ENCODE measurements at places on chromosomes 12 and 14.

GRCh38 chr14:68283378-68284123 is 464.0 kb downstream of the RAD51B start:
- DNase-seq = no peak

GRCh38 chr12:71565535-71565934 is 98.1 kb downstream of the ZFC3H1 start:
- no peak for DNase-seq

DNA sequence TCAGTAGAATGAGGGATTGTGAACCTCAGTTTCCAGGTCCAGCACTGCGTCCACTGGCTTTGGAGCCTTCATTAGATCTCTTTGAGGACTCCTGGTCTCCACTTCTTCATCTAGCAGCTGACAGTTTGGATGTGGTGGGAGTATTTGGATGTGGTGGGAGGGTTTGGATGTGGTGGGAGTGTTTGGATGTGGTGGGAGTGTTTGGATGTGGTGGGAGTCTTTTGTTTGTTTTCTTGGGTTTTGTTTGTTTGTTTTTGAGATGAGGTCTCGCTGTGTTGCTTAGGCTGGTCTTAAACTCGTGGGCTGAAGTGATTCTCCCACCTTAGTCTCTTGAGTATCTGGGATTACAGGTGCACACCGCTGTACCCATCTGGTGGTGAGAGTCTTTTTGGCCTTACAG is 64.7 kb downstream of the IFT43 start:
- no peak for DNase-seq

DNA sequence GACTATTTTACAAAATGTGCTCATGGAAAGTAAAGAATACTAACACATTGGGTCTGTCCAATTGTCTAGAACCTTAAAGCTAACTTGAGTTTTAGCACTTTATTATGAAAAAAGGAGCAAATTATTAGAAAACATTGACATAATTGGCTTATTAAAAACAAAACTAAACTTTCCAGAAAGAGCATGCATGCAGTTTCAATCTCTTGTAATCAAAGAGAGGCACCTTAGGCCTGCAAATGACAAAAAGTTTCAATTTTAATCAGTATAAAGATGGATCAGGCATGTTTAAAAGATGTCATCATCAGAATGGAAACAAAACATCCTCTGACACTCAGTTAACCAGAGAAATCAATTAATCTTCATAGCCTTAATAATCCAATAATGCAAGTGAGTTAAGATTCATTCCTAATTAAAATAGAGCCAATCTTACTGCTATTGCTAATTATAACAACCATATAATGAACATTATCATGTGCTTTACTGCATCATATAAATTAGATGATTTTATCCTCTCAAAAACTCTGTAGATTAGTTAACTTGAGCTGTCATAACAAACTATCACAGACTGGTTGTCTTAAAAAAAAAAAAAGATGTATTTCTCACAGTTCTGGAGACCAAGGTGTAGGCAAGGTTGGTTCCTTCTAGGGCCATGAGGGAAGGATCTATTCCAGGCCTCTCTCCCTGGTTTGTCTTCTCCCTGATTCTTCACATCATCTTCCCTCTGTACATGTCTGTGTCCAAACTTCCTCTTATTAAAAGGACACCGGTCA is 131.4 kb downstream of the RPAP3 start:
- no peak for DNase-seq

DNA sequence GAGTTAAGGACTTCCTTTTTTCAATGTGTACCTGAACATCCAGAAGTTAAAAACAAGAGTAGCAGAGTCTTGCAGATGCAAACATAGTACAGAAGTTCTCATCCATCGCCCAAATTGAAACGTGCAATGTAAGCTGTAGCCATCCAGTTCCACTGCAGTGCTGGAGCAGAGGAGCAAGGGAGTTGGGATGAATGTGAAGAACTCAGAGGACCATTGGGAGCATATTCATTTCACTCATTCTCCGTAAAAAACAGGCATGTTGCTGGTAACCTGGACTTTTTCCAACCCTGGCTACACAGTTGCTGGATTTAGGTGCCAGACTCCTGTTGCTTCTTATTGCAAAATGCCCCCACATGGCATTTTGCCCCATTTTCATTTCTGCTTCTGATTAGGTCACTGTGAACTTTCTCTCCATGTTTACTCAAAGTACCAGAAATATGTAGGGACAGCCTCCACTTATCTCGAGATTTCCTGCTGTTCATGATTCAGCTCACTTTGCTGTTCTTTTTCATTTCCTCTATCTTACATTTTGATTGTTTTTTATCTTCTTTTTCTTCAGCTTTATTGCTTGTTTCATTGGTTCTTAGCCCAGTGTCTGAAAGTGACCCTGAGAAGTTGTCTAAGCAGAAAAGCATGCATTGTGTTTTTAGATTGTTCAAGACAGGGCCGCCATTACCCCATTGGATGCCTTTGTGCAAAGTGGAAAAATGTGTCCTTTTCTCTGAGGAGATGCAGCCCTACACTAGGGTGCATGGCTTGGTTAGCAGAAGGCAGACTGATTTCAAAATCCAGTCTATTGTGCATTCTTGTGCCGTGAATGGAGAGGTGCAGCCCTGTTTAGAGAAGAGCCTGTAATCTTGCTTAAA is 109.0 kb upstream of the AMIGO2 start:
- DNase-seq = no peak

- peak; percentile 76 for DNase-seq
Measured at GRCh38 chr14:64234877-64235651, 59.1 kb downstream of the ESR2 start.

DNA sequence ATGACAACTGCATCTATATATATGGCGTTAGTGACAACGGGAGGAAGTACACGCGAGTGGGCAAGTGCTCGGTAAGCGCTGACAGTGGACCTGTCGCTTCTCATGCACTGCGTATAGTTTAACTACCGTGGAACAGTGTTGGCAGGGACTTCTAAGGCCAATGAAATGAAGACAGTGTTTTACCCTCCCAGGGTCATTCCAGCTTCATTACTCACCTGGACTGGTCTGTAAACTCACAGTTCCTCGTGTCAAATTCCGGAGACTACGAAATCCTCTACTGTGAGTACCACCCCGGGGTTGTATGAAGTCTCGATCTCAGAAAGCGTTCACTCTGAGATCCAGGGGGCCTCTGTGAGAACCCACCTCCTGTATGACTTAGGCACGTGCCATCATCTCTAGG is 129.2 kb upstream of the EVL start:
- no peak for DNase-seq

DNA sequence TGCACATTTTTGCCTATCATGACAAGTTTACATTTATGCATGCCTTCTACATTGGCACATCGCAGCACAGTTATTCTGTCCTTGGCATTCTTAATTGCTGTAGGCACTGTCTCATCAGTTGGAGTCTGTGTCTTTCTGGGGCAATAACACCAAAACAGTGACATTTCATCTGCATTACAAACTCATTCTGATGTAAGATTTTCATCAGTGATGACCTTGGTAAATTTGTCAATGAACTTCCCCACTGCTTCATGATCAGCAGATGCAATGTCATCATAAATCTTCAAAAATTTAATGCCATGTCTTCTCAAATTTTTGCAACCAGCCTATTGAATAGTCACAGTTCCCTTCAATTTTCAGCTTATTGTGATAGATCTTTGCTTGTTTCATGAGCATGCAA is 85.5 kb downstream of the CAPZA3 start:
- DNase-seq = no peak

- no peak for DNase-seq
Measured at GRCh38 chr14:71150737-71151136, 243.5 kb downstream of the PCNX1 start.

DNA sequence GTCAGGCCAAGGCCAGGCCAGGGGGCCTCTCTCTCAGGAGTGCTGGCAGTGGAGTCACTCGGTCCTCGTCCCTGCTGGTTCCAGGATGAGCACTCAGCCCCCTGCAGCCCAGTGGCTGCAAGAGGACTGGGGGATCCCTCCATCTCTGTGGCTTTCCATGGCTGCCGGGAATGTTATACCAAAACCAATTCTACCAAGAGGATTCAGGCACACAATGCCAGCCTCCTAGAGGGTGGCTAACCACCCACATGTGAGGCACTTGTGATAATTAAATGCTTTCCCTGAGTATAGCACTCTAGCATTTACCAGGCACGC is 21.9 kb downstream of the ASB2 start:
- DNase-seq = no peak

- no peak for DNase-seq
Measured at GRCh38 chr14:24053548-24054323, 1.9 kb downstream of the CARMIL3 start.

GRCh38 chr12:81866081-81866480 is 106.9 kb upstream of the PPFIA2 start:
- DNase-seq = no peak

- DNase-seq = no peak
Measured at GRCh38 chr12:1034243-1034642, 43.2 kb downstream of the ERC1 start.

GRCh38 chr14:43729143-43729542 is 777.9 kb downstream of the FSCB start:
- no peak for DNase-seq

- no peak for DNase-seq
Measured at GRCh38 chr14:52835122-52835903, 43.9 kb upstream of the GNPNAT1 start.

GRCh38 chr12:19005257-19005801 is 124.2 kb upstream of the PLEKHA5 start:
- DNase-seq = no peak

DNA sequence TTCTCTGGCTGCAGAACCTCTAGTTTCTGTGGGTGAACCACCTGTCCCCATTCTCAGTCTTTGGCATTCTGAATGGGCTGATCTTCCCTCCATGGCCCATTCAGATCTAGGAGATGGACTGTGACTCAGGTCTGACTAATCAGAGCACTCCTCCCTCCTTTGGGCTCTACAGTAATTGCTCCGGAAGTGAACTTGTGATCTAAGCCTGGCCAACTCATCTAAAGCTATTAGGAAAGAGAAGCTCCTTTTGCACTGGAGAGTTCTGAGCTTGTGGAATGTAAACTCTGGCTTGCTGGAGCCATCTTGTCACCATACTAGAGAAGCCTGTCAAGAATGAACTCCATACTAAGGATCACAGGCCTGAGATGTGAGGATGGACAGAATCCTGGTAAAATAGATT is 168.2 kb downstream of the SUDS3 start:
- no peak for DNase-seq

- DNase-seq = peak; percentile 68
Measured at GRCh38 chr14:59464486-59465315, 479 bp downstream of the GPR135 start.

DNA sequence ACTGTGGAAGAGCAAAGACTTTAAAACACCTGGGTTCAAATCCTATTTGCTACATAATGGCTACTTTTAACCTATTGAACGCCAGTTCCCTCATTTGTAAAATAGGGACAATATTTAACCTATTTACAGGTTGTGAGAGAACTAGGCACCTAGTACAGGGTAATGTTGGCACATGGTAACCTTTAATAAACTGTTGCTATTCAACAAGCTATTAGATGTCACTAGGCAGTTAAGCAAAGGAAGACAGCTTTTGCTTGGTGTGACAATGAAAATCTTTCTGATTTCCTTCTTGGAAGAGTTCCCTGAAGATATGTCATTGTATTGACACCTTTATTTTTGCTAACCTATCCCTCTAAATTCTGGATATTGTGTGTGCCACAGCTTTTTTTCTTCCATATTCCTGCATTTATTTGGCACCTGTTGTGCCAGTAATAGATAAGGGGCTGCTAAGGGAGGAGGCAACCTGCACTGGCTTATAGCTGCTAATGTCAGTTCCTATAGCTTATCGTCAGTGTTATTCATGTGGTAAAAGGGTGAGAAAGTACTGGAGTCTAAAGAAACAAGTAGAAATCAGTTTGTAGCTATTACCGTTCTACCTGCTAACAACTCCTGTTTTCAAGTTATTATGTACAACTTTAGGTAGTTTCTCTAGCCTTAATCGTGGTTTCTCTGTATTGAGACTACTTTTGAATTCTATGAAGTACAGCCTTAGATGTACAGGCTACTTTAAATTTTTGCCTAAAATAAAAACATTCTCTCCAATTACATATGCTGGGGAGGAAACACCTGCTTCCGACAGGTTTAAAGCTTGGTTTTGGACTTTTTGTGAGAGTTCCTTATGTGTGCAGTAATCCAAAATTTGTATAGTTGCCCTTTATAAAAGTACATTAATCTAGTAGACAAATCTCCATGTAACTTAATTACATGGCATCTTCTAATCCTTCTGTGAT is 24.3 kb downstream of the HIF1A start:
- no peak for DNase-seq

- no peak for DNase-seq
Measured at GRCh38 chr14:99896361-99896760, 103.1 kb downstream of the EML1 start.

DNA sequence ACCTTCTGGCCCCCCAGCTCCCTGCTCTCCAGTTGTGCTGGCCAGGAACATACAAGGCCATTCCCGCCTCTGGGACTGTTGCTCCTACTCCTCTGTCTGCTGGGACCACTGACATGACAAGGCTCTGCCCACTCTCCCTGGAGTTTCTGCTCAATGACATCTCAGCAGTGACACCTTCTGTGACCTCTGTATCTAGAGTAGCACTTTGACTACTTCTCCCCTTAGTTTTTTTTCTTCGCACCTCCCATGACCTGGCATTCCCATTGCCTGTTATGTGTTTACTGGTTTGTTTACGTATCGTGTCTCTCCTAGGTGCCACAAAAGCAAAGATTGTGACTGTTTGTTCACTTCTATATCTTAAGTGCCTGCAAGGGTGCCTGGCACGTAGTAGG is 40.1 kb upstream of the TMEM263 start:
- DNase-seq = no peak

DNA sequence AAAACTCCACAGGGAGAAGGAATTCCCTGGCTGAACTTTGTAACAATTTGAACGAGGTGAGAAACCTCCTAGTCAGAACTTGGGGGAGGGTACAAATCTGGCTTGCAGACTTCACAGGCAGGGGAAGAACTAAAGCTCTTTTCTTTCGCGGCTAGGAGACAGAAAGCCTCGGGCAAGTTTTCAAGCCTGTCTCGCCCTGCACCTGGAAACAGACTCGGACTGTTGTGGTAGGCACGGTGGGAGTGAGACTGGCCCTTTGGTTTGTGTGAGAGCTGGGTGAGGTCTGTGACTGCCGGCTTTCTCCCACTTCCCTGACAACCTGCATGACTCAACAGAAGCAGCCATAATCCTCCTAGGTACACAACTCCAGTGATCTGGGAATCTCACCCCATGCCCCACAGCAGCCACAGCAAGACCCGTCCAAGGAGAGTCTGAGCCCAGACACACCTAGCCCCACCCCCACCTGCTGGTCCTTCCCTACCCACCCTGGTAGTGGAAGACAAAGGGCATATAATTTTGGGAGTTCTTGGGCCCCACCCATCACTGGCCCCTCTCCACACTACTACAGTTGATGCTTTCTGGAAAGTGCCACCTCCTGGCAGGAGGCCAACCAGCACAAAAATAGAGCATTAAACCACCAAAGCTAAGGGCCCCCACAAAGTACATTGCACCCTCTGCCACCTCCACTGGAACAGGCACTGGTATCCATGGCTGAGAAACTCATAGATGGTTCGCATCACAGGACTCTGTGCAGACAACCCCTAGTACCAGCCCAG is 102.7 kb upstream of the ST8SIA1 start:
- no peak for DNase-seq

- no peak for DNase-seq
Measured at GRCh38 chr14:90409209-90409730, 12.4 kb downstream of the CALM1 start.

GRCh38 chr14:84253326-84253725 is 1276.6 kb upstream of the FLRT2 start:
- DNase-seq = no peak
